Occipital lobe (tissue), 3 donors: ENCODE measurements at places on chromosomes 1 and 21.

- DNase-seq, result no peak
Measured at GRCh38 chr1:167532375-167532774, 14.0 kb upstream of the CD247 start.

DNA sequence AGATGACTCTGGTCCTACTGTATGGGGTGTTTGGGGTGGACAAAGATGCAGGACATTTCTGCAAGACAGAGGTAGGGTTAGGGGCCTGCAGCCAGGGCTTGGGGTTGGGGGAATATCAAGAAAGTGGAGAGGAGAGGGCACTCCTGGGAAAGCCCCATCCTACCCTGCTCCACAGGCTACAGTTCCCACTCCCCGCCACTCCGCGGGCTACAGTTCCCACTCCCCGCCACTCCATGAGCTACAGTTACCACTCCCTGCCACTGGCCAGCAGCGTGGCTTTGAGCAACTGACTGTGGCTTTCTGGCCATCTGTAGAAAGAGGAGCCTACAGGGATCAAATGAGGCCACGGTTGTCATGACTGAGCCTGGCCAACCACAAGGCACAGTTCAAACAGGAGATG, 93.8 kb upstream of the GRIK3 start:
- DNase-seq, result no peak

DNA sequence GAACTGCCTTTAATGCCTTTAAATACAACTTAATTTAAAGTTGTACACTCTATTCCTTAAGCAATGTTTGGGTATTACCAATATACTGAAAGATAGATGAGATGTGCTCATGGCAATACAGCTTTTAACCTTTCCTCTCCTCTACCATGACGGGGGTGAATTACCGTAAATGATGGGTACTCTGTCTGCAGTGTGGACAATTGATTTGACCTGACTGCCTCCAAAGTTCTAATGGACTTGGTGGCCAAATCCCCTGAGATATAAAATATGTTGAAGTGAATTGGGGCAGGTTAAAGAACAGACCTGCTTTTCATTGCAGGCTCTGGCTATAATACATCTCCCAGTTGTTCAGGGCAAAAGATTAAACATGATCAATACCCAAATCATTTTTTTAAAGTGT, 367.4 kb upstream of the NR5A2 start:
- no peak for DNase-seq

- DNase-seq, result no peak
Measured at GRCh38 chr1:31064111-31064717, 1.3 kb downstream of the PUM1 start.

DNA sequence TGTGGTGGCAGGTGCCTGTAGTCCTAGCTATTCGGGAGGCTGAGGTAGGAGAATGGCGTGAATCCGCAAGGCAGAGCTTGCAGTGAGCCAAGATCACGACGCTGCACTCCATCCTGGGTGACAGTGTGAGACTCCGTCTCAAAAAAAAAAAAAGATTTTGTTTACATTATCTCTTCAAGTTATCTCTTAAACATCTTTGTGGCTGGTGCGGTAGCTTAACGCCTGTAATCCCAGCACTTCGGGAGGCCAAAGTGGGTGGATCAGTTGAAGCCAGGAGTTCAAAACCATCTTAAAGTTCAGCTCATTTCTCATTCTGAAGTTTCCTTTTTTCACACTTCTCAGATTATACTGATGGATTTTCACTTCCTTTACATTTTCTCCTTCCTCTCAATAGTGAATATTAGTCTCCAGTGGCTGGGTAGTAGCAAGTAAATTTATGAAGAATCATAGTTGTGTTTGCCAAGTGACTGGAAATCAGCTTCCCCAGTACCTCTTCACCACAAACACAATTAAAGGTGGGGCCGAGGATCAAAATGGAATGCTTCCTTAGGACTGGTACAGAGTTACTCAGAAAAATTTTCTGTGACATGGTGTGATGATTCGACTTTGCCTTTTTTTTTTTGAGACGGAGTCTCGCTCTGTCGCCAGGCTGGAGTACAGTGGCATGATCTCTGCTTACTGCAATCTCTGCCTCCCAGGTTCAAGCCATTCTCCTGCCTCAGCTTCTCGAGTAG, 13.8 kb downstream of the PIP5K1A start:
- DNase-seq, result no peak

GRCh38 chr1:162147760-162148159, 78.3 kb downstream of the NOS1AP start:
- no peak for DNase-seq

GRCh38 chr21:41750532-41751151, 16.2 kb downstream of the RIPK4 start:
- DNase-seq, result no peak

GRCh38 chr1:92503926-92504285, 17.2 kb upstream of the GFI1 start:
- DNase-seq, result no peak

GRCh38 chr1:227417756-227418480, 99.6 kb upstream of the CDC42BPA start:
- DNase-seq, result no peak

DNA sequence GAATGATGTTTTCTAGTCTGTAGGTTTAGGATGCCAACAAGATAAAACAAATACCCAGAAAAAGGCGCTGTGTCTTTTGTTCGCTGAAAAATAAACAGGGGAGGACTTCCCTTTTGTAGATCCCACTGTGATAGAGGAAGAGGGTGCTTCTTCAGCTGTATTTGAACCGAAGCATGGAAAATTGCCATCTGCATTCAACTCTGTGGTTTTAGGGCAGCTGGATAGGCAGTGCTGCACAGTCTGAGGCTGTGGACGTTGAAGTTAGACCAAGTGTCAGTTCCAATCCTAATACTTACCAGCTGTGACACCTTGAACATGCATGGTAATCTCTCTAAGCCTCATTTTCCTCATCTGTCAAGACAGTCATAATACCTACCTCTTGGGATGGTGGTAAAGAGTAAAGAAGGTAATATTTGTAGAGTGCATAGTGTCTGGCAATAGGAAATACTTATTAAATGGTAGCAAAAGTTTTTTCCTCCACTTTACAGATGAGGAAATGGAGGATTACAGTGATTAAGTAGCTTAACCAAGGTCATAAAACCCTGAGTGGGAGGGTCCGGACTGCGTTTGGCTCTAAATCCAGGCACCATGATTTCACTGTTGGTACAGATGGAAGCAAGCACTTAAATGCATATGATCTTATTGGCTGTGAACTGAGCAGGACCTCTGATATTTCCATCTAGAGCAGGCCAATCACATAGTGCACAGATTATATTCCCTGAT, 48.5 kb downstream of the UTP25 start:
- no peak for DNase-seq

DNA sequence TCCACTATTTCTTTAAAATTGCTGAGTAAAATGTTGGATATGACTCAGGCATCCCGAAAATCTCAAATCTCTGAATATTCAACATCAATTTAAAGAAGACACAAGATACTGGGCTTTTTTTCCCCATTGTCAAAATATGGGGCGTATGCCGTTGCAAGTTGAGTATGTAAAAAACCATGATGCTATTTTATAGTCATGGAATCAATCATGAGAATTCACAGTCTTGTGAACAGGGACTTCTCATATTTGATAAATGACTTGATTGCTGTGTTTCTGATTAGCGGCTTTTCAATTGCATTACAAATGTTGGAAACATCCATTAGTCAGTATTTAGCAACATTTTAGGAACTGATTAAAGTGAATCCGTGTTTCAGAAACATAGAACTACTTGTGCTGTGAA, 45.3 kb downstream of the SETD4 start:
- no peak for DNase-seq

GRCh38 chr1:222976453-222976852, 161.6 kb downstream of the DISP1 start:
- no peak for DNase-seq

DNA sequence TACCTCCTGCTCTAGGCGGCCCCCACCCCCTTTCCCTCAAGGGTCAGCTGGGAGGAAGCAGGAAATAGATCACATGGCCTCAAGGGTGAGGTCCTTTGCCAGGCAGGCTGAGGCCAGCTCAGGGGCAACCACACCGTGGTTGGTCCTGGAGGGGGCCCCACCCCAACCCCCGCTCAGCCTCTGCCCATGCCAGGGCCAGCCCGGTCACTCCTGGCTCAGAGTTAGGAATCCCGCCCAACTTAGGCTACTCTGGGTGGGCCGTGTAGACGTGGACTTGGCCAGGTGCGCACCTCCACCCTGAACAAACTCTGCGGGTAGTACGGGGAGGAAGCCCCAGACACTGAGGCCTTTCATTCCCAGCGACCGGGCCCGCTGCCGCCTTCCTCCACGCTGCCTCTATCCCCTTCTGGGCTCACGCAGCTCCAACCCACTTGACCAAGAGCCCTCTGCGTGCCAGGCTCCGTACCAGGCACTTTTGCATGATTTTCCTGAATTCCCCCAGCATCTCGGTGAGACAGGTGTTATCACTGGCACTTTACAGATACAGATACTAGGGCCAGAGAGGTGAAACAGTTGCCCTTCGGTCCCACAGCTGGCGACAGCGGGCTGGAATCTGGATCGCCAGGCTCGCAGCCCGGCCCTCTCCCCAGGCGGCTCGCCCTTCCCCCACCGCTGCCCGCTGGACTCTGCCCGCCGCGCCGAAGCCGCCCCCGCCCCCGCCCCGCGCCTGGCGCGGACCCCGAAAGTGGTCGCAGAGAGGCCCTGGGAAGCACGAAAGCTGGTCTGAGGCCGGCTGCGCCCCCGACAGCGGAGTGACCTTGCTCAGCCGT, 769 bp downstream of the GALE start:
- DNase-seq, result no peak

- no peak for DNase-seq
Measured at GRCh38 chr1:116972674-116973030, 28.9 kb upstream of the CD101 start.
